ENCODE measurements at places on chromosomes 12 and 14.
A peak's percentile ranks its signal among the peaks of the same experiment; 100 is the strongest.

DNA sequence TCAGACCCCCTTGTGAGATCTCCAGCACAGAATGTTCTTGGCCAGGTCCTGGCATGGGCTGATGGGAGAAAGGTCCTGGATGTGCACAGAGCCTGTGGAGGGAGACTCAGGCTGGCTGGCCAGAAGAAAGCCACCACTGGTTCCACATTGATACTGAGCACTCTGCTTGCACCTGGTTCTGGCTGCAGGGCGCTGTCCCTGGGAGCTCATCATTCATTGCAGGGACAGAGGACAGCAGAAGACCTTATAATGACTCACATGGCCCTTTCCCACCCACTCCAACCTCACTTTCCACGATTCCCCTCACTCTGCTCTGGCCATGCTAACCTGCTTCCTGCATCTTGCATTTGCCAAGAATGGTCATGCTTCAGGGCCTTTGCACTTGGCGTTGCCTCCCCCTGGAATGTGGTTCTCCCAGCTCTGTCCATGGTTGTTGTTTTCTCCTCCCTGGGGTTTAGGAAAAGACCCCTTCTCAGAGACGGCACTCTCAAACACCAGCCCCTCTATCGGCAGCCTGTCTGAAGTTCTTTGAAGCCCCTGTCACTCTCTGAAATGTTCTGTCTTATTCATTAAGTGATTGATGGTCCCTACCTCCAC lies 10.3 kb downstream of the KRT7 start:
- DNase-seq: no peak

DNA sequence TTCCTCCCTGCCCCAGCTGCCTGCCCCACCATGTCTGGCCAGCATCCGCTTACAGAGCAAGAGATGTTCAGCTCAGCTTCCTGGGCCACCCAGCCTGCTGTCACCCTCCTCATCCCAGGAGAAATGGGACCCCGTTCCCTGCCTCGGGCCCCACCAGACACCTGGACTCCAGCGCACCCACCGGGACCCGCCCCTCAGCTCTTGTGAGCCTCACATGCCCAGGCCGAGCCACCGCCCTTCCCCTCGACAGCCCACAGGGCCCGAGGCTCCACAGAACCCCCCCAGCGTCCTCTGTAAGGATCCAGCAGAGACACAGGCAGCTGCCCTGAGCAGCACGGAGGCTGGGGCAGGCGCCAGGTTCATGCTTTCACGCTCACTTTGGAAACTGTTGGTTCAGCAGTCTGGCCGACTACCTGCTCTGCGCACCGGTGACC lies 18.4 kb upstream of the C14orf180 start:
- DNase-seq: no peak

DNA sequence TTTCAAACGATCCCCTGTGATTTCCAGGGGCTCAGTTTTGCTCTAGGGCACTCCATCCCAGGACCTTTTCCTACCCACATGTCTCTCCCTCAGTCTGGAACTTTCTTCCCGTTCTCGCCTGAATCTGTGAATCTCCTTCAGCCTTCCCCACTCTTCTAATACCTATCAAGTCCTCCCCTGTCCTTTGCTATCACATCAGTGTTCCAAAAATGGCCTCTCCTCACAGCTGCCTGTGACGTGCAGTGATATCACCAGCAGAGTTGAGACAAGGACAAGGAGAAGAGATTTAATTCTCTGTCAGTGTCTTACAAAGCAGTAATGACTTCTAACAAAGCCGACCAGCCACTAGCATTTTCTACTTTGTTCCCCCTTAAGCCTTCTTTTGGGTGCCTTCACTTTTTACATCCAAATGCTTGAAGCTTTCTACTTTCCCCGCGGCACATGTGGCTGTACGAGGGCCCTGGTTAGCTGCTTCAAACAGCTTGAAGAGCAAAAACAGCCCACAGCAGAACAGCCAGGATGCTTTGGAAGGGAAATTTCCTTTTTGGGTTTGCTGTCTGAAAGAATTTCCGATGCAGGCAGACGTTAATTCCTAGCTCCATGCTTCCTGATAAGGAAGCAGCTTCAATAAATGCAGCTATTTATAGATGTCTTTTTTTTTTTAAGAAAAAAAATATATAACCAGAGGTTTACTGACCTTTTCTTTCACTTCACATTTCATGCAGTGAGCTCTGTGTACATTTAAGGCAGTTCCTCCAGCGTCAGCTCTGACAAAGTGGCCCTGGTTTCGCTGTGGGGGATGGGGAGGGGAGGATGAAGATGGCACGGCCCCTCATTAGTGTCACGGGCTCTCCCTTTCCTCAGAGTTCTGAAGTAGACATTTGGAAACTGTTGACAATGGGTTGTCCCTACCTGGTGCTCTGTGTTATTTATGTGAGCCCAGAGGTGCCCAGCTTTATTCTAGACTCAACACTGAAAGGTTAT lies 109.3 kb downstream of the ETV6 start:
- DNase-seq: no peak

DNA sequence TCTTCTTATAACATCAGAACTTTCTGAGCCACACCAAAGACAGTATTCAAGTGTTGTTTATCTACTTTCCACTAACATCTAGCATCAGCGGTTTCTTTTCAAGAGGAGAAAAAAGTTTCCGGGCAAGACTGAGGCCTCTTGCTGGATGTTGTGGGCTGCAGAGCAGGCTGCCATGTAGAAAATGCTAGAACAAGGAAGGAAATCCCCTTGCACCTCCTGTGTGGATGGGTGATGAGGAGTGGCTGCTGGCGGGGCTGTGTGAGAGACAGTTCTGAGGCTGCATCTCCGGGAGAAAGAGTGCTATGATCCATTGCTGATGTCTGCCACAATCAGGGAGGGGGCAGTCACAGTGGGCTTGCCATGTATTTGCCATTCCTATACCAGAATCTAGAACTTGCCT lies 37.8 kb upstream of the PPP1CC start:
- no peak for DNase-seq

DNA sequence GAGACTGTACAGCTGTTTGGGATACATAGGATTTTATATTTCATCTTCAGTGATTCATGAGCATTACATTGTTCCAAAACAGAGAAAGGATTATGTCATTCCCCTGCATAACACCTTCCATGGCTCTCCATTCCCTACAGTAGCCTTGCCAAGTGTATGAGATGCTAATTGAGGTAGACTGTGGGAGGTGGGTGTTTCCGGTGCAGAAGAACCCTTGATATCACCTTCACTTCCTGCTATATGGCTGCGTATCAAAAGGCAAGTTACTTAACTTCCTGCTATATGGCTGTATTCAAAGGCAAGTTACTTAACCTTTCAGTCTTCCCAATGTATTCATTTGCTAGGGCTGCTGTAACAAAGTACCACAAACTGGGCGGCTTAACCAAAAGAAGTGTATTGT lies 11.2 kb downstream of the FAR2 start:
- peak; percentile 53 for DNase-seq

- DNase-seq: no peak
Observed at GRCh38 chr14:34189866-34190265, 239.0 kb upstream of the EGLN3 start.

DNA sequence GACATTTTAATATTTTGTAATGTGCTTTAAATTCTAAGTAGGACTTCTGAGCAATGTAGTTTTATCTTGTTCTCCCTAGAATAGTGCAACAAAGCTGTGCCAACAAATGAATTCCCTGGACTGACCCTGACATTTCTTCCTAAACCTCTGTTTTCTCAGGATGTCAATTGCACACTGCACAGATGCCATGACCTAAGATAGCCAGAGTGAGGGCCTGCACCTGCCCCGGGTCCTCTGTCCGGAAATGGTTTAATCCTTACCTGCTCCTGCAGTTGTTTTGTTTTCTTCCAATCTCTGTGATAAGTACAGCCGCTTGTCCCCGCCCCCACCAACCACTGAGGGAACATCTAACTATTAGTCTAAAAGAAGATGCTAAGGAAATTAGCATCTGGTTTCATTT lies 831.5 kb downstream of the GALC start:
- no peak for DNase-seq

DNA sequence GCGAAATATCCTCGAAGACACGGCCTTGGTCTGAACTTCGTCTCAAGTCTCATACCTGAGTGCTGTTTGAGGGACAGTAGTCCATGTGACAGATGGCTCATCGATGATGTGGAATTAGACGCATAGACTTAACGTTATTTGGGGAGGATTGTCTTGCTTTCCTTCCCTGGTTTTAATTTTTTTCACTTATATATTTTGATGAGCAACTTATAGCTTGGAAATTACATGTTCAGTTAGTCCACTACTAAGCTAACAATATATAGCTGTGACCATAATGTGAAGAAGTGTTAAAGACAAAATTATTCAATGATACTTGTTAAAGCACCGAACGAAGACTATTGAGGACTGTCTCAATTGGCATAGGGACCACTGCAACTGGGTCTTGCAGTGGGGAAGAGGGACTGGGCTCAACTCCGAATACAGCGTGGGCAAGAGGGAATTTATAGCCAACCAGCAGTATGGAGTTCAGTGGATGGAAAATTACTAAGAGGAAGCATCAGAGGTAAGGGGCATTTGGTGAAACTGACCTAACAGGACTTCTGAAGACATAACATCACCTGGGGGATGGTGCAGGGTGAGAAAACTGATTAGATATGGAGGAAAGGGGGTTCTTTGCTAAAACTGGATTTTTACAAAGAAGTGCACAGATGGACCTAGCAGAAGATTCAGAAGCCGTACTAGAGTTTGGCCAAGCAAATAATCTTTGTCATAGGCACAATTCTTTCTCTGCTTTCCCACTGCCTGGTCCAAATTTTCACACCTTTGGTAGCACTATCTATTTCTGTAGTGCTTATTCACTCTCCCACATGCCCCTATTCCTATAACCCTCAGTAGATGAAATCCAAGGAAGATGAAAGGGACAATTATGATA lies 910 bp upstream of the TM7SF3 start:
- DNase-seq: peak; percentile 21

GRCh38 chr14:88505621-88506020 lies 49.2 kb downstream of the PTPN21 start:
- DNase-seq: no peak

GRCh38 chr14:22265319-22266141 lies 323.5 kb downstream of the DAD1 start:
- no peak for DNase-seq

DNA sequence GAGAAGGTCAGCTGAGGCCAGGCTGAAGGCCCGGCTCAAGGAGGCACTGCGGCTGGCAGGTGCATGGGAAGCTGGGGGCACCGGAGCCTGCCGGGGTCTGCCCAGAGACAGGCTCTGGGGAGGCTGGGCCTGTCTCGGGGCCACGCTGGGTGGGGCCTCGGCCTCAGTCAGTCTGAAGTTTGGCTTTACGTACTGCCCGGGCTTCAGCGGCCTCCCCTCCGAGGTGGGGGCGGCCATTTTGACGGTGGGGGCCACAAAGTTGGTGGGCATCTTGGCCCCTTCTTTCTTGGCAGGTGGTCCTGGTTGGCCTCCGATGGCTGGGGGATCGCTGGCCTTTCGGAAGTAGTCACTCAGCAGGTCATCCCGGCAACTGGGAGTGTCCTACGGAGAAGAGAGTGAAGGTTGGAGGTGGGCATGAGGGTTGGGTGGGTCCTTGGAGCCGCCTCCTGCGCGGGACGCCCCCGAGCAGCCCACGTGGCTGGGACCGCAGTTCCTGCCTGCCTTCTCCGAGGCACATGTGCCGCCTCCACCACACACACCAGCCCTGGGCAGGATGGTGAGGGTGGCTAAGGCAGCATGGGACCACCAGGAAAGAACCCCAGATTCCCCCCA lies 28.9 kb upstream of the GPR68 start:
- DNase-seq: no peak

GRCh38 chr14:64540208-64541202 lies at the start of gene HSPA2:
Gene HSPA2 (plus strand): TSS chr14:64540741. CDS start chr14:64540850, 109 bp downstream.
- peak; percentile 93 for DNase-seq

GRCh38 chr12:132153501-132154340 lies 9.5 kb downstream of the NOC4L start:
- peak; percentile 72 for DNase-seq

GRCh38 chr12:130164936-130165335 lies 2.7 kb downstream of the FZD10 start:
- no peak for DNase-seq

- DNase-seq: no peak
Observed at GRCh38 chr12:64679487-64680001, 69.2 kb downstream of the RASSF3 start.

DNA sequence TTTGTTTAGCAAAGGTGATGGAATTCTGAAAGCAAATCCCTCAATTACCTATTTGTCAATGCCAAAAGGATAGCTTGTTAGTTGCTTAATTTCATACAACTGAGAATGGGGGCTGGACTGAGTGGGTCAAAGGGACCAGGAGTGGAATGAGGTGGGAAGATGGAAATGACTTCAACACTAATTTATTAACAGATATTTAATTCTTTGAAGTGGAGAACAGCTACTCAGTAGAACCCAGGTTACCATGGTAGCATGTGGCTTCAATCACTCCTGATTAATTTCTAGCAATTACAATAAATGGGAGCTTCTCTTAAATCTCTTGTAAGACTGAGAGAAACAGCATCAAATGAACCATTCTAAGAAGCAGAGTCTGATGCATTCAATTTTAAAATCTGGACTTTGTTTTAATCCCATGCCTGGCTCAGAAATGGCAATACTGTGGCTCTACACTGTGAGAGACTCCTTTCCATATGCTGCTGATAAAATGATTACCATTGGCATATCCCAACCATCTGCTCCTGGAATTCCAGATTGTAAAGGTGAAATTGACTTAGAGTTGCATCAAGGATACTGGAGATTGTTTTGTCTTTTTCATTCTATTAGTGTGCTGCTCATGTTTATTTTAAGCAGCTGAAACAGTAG lies 607.8 kb downstream of the SNAPC1 start:
- no peak for DNase-seq

GRCh38 chr12:53561590-53561953 lies 54.3 kb upstream of the NPFF start:
- no peak for DNase-seq

- no peak for DNase-seq
Observed at GRCh38 chr14:94088516-94088915, 7.4 kb downstream of the IFI27L1 start.

- peak; percentile 44 for DNase-seq
Observed at GRCh38 chr12:116697305-116697704, 40.6 kb downstream of the SPRING1 start.

- DNase-seq: no peak
Observed at GRCh38 chr14:59455411-59455810, 9.8 kb downstream of the GPR135 start.

DNA sequence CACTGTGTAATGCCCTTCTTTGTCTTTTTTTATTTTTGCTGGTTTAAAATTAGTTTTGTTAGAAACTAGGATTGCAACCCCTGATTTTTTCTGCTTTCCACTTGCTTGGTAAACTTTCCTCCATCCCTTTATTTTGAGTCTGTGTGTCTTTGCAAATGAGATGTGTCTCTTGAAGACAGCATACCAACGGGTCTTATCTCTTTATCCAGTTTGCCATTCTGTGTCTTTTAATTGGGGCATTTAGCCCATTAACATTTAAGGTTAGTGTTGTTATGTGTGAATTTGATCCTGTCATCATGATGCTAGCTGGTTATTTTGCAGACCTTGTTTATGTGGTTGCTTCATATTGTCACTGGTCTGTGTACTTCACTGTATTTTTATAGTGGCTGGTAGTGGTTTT lies 43.5 kb upstream of the LALBA start:
- DNase-seq: no peak

GRCh38 chr14:68884031-68885030 lies 91.5 kb upstream of the ZFP36L1 start:
- no peak for DNase-seq
